Activated T-cell treated with anti-CD3 and anti-CD28 coated beads for 4 hours (primary cell): ENCODE measurements at places on chromosomes 1 and 21.

GRCh38 chr21:45630066-45630694, 13.3 kb upstream of the PCBP3 start:
- no peak for DNase-seq

DNA sequence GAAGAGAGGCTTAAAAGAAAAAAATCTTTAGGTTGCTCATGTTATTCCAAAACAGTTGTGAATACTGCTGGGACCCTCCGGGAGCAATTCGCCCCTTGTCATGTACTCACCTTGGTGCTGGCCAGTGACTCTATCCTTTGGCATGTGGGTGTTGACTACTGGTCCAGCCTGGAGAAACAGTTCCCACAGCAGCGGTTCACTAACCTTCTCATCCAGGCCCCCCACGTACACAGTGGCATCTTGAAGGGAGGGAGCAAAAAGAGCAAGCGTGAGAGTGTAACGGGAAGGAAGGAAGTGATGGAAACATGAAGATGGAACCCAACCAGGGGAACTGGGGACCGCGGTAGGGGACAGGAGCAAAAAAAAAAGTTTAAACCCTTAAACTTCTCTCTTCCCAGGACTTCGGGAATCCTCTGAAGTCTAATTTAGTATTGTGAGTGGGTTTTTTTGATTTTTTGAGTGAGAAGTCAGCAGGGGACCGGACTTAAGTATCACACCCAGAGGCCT, 494 bp downstream of the SF3B4 start:
- no peak for DNase-seq

DNA sequence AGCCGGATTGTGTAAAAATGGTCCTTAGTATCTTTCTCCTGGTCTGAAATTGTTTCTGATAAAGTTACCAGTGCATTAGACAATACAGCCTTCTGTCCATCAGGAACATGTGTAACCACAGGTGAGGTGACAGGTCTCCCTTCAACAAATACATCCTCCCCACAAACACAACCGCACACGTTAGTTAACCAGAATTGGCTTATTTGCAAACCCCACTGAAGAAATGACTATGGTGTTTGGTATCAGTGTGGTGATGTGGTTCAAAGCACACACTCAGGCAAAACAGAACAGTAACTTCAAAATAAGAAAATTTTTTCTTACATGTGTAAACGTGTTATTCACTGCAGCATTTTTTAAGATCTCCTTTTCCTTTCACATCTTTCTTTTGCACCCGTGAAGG, 517.2 kb upstream of the NR5A2 start:
- no peak for DNase-seq

GRCh38 chr1:70627910-70628309, 216.8 kb downstream of the CTH start:
- no peak for DNase-seq

DNA sequence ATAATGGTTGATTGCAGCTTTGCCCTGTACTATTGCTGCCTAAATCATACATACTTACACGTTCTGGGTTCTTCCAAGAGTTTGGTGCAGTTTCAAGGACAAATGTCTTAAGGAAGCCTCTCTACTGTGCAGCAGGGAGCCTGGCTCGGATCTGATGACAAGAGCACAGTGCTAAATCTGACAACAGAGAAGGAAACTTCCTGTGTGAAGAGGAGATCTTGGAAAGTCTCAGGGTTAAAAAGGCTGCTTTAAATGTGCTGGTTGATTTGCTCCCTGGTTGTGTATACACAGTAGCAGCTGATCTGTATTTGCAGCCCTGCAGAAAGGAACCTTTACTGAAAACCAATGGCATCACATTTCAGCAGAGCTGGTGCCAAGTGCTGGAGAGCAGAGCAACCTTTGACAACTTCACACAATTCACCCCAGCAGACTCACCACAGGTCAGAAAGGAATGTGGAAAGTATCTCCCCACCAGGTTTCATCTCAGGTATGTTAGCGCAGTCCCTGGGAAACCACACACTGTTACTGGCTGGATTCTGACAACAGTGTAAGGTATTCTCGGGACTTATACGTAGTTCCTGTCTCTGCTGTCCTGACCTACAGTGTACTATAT, 355.0 kb upstream of the ESRRG start:
- no peak for DNase-seq

- DNase-seq = no peak
Observed at GRCh38 chr1:116324411-116324810, 48.6 kb upstream of the ATP1A1 start.

GRCh38 chr21:27362249-27362648, 395.4 kb upstream of the ADAMTS5 start:
- no peak for DNase-seq

GRCh38 chr1:183515002-183515689, 42.8 kb downstream of the SMG7 start:
- no peak for DNase-seq

GRCh38 chr1:196685506-196685905, 33.7 kb downstream of the CFH start:
- DNase-seq = no peak
